NCI-H1092 treated with DMSO at 0.1 percent for 48 hours (cell line): ENCODE measurements at places on chromosomes 12 and 14.

- peak; percentile 70 for DNase-seq
Measured at GRCh38 chr12:104456950-104457745, 400 bp downstream of the CHST11 start.

GRCh38 chr14:105817971-105818711, 291.8 kb downstream of the TMEM121 start:
- DNase-seq, result no peak

DNA sequence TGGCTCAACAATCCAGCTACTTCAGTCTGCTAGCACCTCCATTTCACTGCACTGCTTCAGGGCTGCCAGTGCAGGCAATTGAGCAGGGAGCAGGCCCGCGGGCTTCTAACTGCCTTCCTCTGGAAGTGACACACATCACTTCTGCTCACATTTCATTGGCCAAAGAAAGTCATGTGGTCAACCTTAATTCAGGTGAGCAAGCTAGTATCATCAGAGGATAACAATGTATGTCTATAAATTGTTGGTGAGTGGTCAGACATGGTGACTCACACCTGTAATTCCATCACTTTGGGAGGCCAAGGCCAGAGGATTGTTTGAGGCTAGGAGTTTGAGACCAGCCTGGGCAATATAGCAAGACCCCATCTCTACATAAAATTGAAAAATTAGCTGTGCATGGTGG, 22.3 kb upstream of the CHGA start:
- no peak for DNase-seq

DNA sequence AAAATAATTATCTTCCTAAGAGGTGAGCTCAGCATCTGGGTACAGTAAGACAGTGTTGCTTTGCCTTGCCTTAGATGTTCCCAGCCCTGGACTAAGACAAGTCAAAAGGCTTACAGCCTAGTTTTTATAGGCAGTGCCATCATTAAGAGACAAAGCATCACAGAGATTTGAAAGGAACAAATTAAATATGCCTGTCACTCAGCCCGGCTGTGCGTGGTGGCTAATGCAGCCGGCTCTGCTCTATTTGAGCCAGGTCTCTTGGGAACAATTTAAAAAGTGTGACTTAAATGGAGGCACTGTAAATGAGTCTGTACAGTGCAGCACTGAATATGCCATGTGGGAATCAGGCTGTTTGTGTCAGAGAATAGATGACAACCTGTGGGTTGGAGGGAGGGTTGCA, 1687.4 kb upstream of the FLRT2 start:
- peak; percentile 35 for DNase-seq

GRCh38 chr14:61622051-61622450, 73.3 kb upstream of the HIF1A start:
- no peak for DNase-seq

DNA sequence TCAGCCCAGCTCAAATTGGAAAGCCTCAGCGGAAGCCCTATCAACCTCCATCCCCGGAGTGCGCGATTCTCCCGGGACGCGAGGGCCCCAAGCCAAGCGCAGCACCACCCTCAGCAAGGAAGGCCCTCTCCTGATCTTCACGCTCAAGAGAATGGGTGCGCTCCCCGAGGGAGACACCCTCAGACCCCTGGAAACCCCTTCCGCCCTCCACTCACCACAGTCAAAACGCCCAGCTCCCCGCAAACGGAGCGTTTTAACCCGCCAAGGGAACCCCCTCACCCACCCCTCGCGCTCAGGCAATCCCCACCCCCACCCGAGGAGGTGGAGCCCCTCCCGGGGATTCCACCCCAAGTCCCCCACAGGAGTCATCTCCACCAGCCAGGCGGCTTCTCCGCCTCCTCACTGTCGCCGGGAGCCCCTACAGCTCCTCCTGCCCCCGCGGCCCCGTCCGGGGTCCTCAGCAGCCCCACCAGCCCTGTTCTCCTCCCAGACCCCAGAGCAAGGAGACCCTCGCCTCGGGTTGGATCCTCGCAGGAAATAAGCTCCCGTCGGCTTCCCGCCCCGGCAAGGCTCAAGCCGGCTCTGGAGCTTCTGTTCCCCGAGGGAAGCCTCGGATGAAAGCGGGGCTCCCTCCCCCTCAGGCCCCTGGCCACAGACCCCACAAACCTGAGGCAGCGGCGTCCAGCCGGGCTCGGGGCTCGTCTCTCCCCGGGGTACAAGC, 507 bp downstream of the BAZ2A start:
- DNase-seq, result no peak

DNA sequence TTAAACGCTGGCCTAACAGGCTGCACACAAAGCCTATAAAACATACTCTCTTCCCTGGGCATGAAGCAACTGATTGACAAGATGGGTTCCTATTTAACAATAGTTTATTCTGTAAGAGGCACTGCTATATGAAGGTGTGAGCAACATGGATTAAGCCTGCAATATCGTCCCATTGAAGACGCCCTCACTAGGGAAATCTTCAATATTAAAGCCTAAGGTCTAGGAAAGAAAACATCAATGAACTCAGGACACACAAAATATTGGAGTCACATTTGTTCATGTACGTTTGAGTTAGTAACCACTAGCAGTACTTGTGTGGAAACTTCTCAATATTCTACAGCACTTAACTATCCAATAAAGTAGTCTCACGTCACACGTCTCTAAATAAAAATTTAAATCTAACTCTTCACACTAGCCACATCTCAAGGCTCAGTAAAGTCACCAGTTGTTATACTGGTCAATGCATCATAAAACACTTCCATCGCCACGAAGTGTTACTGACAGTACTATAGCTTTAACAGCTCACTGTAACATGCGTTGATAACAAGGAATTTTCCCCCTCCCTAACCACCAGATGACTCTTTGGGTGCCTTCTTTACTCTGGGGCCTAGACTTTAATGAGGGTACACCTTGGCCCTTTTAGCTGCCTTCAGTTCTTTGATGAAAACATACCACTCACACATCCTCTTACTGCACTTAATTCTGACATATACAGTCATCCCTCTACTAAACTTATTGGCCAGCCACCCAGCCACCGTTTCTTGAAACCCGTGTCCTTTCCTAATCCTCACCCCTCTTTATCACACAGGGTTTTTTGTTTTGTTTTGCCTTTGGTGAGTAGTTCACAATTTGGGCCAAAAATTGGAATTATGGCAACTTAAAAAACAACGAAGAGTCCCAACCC, 50.1 kb upstream of the OR5AU1 start:
- no peak for DNase-seq

- no peak for DNase-seq
Measured at GRCh38 chr14:94177806-94178205, 3.7 kb downstream of the PPP4R4 start.

DNA sequence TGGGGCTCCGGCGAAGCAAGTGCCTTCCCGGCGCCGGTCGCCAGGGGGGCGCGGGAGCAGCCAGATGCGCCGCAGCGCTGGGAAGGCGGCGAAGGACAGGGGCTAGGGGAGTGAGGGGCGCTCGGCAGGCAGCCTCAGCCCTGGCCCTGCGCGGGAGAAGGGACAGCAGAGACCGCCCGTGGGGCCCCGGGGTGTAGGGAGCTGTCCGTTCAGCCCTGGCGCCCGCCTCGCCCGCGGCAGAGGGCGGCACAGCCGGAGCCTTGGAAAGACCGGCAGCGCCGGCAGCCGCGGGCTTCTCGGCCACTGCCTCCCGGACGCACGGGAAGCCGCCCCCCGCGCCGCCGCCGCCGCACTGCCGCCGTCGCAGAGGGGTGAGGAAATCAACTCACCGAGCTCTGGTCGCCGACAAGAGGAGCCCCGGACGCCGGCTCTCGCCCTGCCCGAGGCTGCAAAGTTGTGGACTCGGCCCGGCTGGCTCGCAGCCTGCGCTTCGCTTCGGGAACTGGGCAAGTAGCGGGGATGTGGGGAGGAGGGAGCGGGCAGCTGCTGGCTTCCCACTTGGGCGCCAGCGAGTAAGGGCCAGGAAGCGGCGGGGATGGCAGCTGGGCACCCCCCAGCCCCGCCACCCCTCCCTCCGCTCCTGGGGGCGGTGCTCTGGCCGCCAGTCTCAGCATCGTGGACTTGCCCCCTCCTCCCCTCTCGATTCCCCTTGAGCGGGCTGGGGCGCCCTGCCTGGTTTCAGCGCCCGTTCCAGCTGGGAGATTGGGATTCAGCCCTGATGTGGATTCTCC, at the start of gene ZDHHC22:
ZDHHC22 (minus strand) TSS at position 578 of the 791 bp plus-strand sequence. CDS start 2,053 bp downstream, outside the sequence.
- DNase-seq, result peak; percentile 89

DNA sequence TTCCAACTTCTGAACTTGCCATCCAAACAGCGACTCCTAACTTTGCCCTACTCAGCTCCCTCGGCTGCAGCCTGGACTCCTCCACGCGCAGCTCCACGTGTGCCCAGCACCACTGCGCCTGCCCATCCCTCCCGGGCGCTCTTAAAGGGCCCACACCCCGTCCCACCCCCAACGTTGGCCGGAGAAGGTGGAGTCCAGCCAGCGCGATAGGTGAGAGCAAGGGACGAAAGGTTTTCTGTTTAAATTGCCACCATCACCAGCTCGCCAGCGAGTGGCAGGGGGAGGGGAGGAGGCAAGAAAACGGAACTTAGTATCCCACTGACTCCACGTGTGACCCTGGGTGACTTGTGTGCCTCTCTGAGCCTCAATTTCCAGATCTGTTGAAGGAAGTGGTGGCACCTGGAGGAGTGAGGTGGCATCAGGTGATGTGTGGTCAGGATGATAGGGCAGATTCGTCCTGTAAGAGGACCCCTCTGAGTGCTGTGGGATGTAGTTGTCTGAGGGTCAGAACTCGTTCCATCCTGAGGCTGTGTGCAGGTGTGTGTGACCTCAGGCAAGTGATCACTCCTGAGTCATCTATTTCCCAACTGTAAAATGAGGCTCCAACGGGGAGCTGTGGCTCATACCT, 59.7 kb downstream of the TRPV4 start:
- no peak for DNase-seq

DNA sequence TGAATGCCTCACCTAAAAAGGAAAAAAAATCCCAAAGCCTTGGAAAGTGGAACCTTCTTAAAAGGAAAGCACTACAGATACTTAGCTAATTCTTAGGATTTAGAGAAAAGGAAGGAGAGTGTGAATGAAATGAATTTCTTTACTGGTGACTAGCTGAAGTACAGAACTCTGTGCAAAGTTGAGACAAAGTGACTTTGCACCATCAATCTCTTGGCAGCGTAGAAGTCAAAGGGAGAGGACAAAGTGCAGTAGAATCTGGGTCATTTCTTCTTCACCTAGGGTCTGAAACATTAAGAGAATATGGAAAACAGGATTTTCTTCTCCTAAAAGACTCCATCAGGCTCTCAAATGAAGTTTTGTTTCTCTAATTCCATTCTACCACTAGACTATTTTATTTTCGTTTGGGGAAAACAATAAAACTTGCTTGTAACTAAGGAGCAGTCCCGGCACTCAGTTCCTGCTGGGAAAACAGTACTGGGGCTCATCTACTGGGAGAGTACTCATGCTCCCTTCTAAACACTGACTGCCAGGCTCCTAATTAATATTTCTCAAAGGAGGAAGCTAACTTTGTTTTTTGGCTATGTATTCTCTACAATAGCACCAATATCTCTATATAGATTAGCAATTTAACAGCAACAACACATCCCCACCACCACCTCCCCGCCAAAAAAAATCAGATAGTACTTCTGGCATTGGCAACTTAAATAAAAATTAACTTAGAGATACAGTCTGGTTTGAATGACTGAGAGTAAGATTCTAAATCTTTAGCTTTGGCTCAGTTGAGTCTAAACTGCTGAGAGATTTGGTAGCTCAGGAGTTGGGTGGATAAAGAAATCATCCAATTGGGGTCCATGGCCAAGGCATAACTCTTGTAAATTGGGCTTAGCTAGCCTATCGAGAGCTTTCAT, 110.7 kb downstream of the SLC15A5 start:
- DNase-seq, result no peak

- DNase-seq, result no peak
Measured at GRCh38 chr14:64416348-64416932, 28.3 kb downstream of the MTHFD1 start.

- no peak for DNase-seq
Measured at GRCh38 chr14:23141706-23142444, 22.8 kb upstream of the CEBPE start.

DNA sequence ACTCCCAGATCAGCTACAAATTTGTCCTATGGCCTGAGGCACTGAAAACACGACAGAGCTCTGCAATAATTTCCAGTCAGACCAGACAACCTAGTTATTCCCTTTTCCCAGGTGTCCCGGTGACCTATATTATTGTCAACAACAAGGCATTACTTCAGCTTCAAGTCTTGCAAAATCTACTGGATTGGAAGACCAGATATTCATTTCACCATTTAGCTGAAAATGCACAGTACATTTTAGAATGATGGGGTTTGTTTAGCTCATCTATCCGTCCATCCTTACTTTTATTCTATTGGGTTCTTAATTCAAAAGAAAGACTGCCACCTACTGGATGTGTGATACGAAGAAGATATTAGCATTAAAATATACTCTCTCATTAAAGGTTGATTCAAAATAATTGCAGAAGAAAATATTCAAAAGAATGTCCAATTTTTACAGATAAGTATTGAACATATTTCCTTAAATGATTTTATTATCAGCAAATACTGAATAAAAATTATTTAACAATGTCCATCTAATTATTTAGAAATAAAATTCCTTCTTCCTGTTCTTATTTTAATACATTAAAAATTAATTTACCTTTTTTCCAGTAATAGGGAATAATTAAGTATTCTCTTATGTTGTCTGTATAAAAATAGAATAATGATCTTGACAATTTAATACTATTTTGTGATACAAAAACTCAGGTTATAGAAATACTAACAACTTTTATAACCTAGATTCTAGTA, 244.9 kb upstream of the LRIG3 start:
- peak; percentile 26 for DNase-seq

DNA sequence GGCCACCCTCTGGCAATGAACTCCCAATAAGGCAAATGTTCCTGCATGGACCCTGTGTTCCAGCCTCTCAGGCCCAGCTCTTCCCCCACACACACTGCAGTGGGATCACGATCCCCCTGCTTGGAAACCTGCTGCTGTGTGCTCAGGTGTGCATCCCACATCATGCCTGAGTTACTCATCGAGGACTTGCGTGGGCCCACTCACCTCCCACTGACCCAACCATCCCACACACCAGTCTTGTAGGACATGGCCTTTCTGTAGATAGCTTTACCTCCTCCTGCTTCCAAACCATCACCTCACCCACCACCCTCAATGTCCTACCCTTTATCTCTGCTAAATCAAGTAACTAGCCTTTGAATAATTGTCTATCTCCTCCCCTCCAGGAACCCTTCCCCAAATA, 24.6 kb downstream of the NPC2 start:
- DNase-seq, result no peak

- no peak for DNase-seq
Measured at GRCh38 chr12:34286934-34287333, 264.6 kb downstream of the ALG10 start.

DNA sequence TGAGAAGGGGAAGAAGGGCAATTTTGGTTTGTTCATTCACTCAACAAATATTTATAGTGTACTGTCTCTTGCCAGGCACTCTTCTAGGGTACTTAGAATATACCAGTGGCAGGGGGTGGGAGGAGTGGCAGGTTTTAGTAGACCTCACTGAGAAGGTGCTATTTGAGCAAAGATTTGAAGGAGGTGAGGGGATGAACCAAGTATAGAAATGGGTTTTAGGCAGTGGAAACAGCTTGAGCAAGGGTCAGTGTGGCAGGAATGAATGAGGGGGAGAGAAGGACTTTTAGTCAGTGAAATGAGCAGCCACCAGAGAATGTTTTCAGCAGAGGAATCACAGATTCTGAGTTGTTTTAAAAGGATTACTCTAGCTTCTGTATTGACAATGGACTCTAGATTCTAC, 2.3 kb downstream of the PRIM1 start:
- no peak for DNase-seq
